CD4-positive, alpha-beta memory T cell (primary cell): ENCODE measurements at places on chromosomes 1 and 21. TPM values are rescaled to one million over a fixed set of nuclear protein-coding genes. Genes with fewer than 3 reads are reported as not detected.

Gene FCRL1
- polyA plus RNA-seq = 0.23 TPM

Gene STIL
- 0.34 TPM for polyA plus RNA-seq

Gene OR2AK2
- not detected for polyA plus RNA-seq

Gene FCRL3
- polyA plus RNA-seq = 0.56 TPM

Gene TACSTD2
- not detected for polyA plus RNA-seq

GRCh38 chr1:67700692-67701410, 15.8 kb downstream of the GADD45A start:
- DNase-seq = no peak

GRCh38 chr1:234989019-234989418, 139.6 kb downstream of the TOMM20 start:
- no peak for DNase-seq

DNA sequence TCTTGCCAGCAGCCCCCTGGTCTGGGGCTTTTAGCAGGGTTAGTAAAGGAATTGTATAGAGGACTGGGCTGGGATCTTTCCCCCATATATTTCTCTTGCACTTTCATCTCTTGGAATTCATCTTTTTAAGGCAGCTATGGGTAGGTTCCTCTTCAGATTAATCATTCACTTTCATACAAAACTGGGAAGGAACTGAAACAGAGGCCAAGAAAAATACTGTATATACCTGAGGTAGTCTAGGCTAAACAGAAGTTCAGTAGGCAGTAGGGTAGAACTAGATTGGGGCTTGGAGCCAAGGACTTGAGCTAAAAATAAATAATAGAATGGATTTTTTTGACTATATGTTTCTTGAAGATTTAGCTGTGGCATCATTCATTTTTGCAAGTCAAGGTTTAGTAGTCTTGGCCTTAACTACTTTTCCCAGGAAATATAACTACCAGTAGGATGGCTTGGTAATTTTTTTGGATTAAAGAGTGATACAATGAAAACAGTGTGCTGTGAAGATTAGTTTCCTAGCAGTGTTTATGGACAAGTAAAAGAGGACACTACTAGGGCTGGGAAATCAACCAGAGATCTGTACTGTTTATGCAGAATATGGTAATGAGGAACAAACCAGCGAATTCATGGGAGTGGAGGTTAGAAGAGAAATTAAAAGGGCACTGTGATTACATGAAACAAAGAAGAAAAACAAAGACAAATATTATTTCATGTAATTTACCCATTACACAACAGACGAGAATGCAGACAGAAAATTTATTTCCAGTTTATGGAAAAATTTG, 50.9 kb upstream of the PTGS2 start:
- no peak for DNase-seq

- DNase-seq = no peak
These were observed 40.9 kb upstream of the LRRN2 start for GRCh38 chr1:204726478-204726877.

- no peak for DNase-seq
These were observed 8.1 kb downstream of the B3GALT5 start for GRCh38 chr21:39620856-39621255.

DNA sequence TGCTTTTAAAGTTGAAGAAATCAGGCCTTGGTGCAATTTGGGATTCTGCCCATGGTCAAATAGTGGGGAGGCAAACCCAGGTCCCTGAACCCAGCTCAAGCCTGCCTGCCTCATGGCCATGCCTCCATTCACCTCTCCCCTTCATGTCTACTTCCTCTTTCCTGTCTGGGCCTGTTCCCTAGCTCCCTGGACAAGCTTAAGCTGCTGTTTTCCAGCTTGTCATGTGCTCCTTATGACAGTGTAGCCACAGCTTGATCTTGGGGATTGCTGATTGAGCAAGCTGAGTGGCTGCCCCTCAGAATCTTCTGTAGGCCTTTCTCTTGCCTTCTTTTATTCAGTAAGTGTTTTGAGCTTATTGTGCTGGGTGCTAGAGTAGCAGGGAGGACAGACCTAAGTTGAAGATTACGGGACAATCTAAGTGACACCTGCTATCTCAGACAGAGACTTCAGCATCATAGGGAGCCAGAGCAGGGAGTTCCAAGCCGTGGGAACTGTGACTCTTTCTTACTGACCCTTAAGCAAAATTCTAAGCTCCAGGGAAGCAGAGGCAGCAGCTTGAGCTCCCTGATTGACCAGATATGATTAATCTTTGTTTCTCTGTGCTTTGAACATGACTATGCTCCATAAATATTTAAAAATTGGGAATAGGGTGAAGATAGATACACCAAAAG, 520 bp upstream of the MR1 start:
- peak; percentile 54 for DNase-seq
